ENCODE measurements at places on chromosomes 7 and 10.

DNA sequence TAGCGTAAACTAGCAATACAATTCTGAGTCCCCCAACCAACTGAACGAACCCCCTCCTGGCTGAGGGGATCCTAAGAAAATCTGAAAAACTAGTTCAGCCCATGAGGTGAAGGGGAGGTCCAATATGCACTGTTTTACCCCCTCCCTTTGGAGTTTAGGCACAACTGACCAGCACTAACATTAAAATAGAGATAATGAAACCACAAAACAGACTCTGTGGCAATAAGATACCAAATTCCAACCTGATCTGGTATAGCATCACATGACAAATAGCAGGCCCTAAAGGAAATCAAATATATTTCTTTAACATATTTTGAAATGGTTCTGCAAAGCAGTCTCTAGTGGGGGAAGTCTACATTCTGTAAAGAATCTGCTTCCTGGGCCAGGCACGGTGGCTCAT is 522.5 kb downstream of the TYW1 start:
- no peaks in the 10 kb centered on the region for H3K27me3 ChIP-seq
- no peaks in the 10 kb centered on the region for H3K36me3 ChIP-seq
- no peak overlapping the region for H3K4me3 ChIP-seq
- DNase-seq, result no peak

DNA sequence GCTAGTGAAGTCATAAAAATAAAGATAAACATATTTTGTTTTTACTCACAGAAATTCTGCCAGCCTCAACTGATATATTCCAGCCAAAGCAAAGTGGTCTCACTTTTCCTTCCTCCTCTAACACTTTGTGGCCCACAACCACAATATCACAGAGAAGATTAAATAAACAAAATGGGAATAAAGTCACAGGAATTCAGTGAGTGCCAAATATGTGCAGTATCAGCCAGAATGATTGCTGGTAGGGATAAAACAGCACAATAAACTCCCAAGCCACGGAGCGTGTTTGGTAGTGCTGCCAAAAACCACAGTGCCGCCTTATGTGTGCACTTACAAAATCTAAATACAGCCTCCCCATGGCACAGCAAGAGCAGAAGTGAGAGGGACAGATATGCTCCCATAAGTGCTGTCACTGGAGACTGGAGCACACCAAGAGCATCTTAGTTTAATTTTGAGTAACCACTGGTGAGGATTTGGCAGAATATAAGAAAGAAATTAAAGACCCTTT is 155.8 kb downstream of the POM121L12 start:
- H3K4me3 ChIP-seq, result no peak overlapping the region
- H3K27ac ChIP-seq, result no peak overlapping the region
- no peaks in the 10 kb centered on the region for H3K36me3 ChIP-seq
- DNase-seq, result no peak
- H3K27me3 ChIP-seq, result no peaks in the 10 kb centered on the region

- no peaks in the 10 kb centered on the region for H3K27me3 ChIP-seq
- H3K4me3 ChIP-seq, result no peak overlapping the region
- no peak overlapping the region for H3K27ac ChIP-seq
- H3K4me1 ChIP-seq, result peaks cover 4% of the 10 kb centered on the region
Measured at GRCh38 chr7:37141742-37142141, 306.9 kb downstream of the ELMO1 start.

- peaks cover 4% of the 10 kb centered on the region for H3K36me3 ChIP-seq
- no peak overlapping the region for H3K27ac ChIP-seq
- H3K4me1 ChIP-seq, result no peaks in the 10 kb centered on the region
- H3K27me3 ChIP-seq, result no peaks in the 10 kb centered on the region
- no peak overlapping the region for H3K4me3 ChIP-seq
- no peak for DNase-seq
Measured at GRCh38 chr10:26969145-26969926, 108.6 kb upstream of the ABI1 start.

DNA sequence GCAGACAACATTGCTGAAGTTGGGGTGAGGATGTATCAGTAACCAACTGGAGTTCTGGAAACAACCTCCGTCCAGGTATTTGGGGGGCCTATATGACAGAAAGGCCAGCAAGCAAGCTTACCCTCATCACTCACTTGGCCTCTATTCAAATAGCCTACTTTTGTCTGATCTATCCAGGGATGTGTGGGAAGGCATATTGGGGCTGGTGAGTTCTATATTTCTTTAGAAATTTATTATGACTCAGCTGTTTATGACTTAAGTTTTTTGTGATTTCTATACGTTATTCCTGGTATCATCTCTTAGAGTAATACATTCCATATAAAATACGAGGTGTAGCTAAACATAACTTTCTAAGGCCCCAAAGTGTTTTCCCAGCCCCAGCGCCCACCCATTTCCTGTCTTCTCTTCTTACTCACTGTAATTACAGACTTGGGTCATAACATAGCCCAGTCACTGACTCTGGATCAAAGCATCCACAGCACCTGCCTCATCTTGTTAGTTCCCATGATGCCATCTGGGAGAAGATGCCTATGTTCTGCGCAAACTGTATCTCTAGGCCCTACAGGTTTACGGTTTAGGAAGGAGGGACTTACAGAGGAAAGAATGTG is 18.1 kb downstream of the GARS1 start:
- no peaks in the 10 kb centered on the region for H3K4me1 ChIP-seq
- H3K27me3 ChIP-seq, result no peaks in the 10 kb centered on the region
- peaks cover 10% of the 10 kb centered on the region for H3K36me3 ChIP-seq

- H3K27me3 ChIP-seq, result no peaks in the 10 kb centered on the region
- H3K27ac ChIP-seq, result peak overlapping the region; percentile 68
- no peak for DNase-seq
- no peaks in the 10 kb centered on the region for H3K36me3 ChIP-seq
- H3K4me3 ChIP-seq, result no peak overlapping the region
Measured at GRCh38 chr7:73560109-73560835, 2.8 kb upstream of the BCL7B start.

DNA sequence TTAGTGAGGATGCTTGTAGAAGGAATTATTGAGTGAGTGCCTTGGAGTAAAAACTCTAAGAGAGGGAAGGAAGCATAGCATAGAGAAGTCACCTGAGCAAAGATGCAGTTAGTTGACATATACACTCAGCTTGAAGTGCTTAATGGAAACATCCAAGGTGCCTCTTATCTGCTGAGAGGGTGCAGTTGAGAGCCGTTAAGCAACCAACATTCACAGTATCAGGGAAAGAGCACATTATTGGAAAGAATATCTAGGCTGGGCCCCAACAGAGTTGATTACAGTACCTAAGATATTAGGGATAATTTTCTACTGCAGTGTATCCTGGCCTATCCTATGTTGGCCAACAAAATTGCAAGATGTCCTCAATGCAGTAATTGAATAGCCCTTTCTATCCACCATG is 302.0 kb downstream of the ETV1 start:
- no peak for DNase-seq
- H3K4me1 ChIP-seq, result no peaks in the 10 kb centered on the region
- H3K27me3 ChIP-seq, result no peaks in the 10 kb centered on the region
- H3K36me3 ChIP-seq, result no peaks in the 10 kb centered on the region
- H3K4me3 ChIP-seq, result no peak overlapping the region

GRCh38 chr10:81019029-81019890 is 481.6 kb downstream of the SH2D4B start:
- no peak for DNase-seq
- no peak overlapping the region for H3K4me3 ChIP-seq
- no peaks in the 10 kb centered on the region for H3K27me3 ChIP-seq
- no peaks in the 10 kb centered on the region for H3K36me3 ChIP-seq
- no peak overlapping the region for H3K27ac ChIP-seq

GRCh38 chr7:112056409-112056808 is 149.8 kb downstream of the DOCK4 start:
- H3K4me3 ChIP-seq, result no peak overlapping the region
- DNase-seq, result no peak
- no peak overlapping the region for H3K27ac ChIP-seq
- peaks cover 15% of the 10 kb centered on the region for H3K4me1 ChIP-seq
- no peaks in the 10 kb centered on the region for H3K36me3 ChIP-seq

DNA sequence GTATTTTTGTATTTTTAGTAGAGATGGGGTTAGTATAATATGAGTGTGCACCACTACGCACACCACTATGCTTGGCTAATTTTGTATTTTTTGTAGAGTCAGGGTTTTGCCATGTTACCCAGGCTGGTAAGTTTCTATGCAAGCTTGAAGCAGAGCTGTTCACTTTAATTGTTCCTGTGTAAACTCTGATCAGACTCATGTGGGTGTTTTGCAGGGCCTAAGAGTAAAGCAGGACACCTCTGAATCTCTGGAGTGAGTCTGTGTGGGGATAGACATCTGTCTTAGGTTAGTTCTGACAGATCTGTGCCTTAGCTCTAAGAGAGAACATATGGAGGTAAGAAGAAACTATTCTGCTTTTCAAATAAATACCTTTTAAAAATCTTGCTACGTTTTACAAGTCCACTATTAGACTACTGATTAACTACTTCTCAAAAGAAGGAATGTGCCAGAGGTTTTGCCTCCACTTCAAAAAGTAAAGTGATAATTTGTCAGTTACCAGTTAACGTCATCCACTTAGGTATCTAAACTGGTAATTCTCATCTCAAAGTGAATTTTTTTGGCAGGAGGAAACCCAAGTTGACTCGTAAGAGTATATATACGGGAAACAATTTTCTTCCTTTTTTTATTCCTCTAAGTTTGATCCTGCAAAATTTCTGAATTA is 1.1 kb downstream of the COL17A1 start:
- no peaks in the 10 kb centered on the region for H3K4me1 ChIP-seq
- H3K27ac ChIP-seq, result no peak overlapping the region
- H3K27me3 ChIP-seq, result no peaks in the 10 kb centered on the region

- no peak for DNase-seq
- H3K4me3 ChIP-seq, result no peak overlapping the region
- H3K4me1 ChIP-seq, result no peaks in the 10 kb centered on the region
Measured at GRCh38 chr7:113606325-113606724, 312.5 kb downstream of the PPP1R3A start.

DNA sequence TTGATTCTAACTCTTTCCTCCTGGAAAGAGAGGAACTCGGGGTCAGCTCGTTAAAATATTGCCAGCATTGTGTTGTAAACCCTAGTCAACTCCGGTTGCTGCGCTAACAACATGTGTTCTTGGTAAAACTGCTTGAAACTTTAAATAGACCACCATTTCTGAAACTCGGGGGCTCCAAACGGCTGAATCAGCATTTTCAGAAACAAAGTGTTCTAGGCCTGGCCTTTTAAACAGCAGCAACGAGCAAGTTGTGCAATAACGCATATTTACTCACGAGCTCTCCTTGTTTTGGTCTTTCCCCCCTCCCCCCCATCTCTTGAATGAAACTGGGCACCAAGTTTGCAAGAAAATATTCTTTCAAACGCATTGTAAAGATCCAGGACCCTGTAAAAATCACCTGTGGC is 9.2 kb upstream of the GRB10 start:
- H3K36me3 ChIP-seq, result no peaks in the 10 kb centered on the region
- H3K4me1 ChIP-seq, result peaks cover 5% of the 10 kb centered on the region
- peak overlapping the region; percentile 30 for H3K27ac ChIP-seq
- no peak for DNase-seq
- no peaks in the 10 kb centered on the region for H3K27me3 ChIP-seq

GRCh38 chr7:114925434-114925833 is 3.5 kb downstream of the MDFIC start:
- peaks cover 1% of the 10 kb centered on the region for H3K36me3 ChIP-seq
- no peak overlapping the region for H3K4me3 ChIP-seq
- no peaks in the 10 kb centered on the region for H3K27me3 ChIP-seq
- no peak overlapping the region for H3K27ac ChIP-seq
- no peak for DNase-seq

Measured in liver (tissue), 10 donors.